ENCODE measurements at places on chromosomes 1 and 21.

- DNase-seq: no peak
Observed at GRCh38 chr21:42384156-42384945, 11.5 kb downstream of the TMPRSS3 start.

DNA sequence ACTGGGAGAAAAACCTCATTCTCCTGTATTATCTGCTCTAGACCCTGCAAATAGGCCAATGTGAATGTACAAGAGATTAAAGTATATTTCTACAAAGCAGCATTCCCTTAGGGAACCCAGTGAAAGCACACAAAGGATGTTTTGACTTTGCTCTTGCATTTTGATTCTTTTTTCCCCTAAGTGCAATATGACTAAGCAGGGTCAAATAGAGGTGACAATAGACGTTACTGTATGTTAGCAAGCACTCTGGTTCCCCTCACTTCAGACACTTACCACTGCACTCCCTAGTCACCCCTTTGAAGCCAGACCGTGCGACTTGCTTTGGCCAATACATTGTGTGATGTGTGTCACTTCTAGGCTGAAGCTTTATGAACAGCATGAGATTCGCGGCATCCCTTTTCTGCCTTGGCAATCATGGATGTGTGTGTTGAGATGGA, 209.7 kb downstream of the RHOU start:
- DNase-seq: no peak

GRCh38 chr1:156276966-156277381, 5.7 kb downstream of the SMG5 start:
- DNase-seq: no peak

DNA sequence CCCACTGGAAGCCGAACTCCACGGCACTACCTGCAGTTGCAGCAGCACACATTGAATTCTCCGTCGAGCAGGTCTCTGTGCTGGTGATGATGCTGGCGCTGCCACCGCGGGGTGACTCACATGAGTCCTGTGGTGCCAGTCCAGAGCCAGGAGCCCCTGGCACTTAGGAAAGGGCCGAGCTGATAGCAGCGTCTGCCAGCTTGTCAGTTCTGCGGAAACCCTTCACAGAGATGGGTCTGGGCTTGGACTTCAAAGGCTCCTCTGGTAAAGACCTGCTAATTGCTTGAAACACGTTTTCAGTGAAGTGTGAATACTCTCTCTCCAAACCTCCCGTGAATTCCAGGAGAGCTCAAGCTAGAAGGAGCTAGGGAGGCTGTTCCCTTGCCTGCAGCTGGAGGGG, 92.2 kb downstream of the GRIK3 start:
- no peak for DNase-seq

- no peak for DNase-seq
Observed at GRCh38 chr21:45512626-45513002, 29.6 kb downstream of the SLC19A1 start.

DNA sequence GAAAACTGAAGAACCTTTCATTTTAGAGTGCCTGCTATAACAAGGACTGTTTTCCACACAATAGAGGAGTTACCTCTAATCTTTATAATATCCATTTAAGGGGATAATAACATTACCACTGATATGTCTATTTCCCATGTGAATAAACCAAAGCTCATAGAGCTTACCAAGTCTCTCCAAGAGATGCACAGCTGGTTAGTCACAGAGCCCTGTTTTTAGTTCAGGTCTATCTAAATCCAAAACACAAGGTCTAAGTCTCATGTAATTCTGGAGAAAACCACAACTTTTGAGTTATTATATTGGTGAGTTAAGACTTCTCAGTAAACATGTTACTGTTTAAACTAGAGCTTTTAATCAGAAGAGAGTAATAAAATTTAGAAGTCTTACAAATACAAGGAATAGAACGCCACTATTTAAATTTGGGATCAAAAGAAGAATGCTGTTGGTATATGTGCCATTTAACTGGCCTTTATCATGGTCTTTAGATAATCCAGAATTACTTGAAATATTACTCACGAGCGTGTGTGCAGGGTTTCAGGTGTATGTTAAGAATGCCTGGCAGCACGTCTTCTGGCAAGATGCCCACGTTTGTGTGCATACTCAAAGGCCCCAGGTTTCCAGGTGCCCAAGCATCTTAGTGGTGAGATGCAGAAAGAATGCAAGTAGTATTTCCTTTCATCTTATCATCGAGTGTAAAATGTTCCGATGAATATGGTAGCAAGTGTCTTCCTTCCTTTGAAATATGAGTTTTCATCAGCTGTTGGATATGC, 190.6 kb downstream of the FMN2 start:
- DNase-seq: no peak

- DNase-seq: no peak
Observed at GRCh38 chr1:116558140-116558549, 12.7 kb downstream of the CD58 start.

DNA sequence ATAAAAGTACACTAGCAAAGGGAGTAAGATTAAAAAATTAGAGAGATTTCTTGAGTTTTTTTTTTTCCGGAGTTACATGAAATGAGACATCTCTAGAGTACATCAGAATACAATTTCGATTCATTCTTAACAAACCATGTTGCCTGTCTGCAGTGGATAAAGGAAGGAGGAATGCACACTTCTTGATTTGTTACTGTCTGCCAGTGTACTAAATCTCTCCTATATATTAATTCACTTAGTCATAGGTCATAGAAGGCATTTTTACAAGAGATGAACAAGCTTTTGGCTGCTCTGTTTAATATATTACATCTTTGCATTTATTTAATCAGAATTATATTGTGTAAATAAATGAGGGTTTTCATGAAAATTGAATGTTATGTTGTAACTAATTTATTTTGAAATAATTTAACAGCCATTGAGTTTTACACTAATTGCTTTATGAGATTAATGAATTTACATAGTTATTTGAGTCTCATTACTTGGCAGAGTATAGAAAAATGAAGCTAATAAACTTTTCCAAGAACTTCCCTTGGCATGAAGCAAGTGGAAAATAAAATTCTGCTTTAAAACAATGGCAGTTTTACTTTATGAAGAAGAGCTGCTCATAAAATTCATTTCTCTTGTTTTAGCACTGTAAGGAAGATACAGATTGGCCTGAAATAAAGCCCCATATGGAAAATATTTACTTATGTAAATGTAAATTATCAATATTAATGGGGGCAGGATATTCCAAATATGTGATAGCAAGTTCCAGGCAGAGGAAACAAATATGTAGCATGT, 1284.7 kb downstream of the BRINP3 start:
- no peak for DNase-seq

DNA sequence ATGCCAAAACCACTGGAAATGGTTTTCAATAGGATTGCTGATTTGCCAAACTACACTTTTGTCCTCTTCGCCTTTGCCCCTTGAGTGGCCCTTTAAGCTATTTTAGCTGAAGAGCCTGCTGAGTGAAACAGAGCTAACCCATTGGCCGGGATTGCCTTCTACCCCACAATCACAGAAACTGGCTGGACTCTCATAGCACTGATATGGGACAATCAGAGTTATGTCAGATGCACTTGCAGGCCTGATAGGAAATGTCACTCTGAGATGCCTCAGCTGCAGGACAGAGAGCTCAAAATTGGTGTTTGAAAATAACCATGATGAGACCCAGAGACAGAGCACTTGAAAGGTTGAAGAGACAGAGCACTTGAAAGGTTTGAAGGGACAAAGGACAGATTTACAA, 354.4 kb downstream of the BRINP2 start:
- no peak for DNase-seq

GRCh38 chr1:56542651-56543050, 36.7 kb downstream of the PLPP3 start:
- no peak for DNase-seq

DNA sequence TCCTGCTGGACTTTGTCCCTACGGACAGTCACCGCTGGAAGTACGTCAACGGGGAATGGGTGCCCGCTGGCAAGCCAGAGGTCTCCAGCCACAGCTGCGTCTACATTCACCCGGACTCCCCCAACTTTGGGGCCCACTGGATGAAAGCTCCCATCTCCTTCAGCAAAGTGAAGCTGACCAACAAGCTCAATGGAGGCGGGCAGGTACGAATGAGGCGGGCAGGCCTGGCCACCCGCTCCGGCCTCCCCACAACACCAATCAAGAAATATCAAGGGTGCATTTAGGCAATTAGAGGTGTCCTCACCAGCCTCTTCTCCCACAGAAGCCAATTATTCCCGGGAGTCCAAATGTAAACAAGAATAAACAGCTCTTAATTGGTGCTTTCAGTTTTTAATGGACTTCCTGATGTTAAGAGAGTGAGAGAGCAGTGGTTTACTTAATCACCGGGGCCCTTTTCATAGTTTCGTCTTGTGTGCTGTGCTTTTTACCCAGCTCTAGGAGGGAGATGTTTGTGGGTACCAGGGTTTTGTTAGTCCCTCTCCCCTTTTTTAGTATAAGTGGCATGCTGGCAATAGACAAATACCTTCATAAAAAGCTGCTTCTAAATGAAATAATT, 10.7 kb downstream of the TBX19 start:
- peak; percentile 16 for DNase-seq

DNA sequence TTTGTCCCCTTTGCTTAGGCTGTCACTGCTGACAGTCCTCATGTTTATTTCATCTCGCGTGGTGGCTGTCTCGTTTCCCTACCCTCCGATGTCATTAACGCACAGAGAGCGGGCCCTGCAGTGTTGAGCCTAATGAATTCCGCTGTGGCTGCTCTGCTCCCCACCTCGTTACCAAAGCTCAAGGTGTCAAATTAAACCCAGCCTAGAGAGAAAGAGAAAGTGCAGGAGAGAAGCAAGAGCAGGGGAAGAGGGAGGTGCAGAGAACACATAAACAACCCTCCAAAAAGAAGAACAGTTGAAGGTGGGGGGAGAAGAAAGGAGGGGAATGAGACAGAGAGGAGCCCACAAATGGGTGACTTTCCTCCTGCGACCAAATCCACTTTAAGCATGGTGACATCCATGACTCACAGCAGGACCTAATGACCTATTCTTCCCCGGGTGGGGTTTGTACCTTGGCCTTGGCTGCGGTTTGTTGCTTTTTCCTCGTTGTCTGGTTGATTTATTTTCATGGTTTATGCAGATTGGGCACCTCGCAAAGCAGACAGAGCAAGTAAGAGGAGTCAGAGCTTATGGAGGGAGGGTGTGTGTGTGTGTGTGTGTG, 92.5 kb downstream of the PBX1 start:
- no peak for DNase-seq

DNA sequence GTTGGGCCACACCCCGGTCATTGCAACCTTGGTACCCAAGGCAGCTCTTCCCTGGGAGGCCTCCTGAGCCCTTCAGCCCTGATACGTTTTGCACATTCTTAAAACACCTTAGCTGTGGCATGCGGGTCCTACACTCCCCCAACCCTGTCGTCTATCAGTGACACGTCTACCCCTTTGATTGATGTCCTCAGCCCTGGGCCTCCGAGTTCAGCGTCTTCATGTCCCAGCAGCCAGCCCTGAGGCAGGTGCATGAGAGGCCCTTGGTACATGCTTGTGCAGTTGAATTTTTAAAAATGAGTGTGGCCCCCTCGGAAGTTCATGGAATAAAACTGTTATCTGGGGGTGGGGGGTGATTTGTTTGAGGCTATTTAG, 38.9 kb upstream of the ADARB1 start:
- no peak for DNase-seq

DNA sequence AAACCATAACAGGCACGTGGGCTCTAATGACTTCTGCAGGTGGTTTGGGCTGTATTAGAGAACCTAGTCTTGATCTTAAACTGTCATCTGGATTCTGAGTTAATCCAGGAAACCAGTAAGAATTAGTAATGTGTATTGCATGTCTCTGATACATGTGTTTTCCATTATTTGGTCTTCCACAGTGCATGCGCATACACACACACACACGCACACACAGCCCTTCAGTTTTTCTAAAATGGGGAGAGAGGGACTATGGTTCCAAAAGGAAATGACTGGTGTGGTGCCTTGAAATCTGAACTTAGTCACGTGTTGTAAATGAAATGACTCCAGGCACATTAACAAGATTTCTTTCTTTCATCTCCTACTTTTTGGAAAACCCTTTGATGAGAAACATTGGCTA, 67.6 kb downstream of the OLFML2B start:
- DNase-seq: no peak

GRCh38 chr1:18903291-18903756, 969 bp upstream of the ALDH4A1 start:
- DNase-seq: no peak

DNA sequence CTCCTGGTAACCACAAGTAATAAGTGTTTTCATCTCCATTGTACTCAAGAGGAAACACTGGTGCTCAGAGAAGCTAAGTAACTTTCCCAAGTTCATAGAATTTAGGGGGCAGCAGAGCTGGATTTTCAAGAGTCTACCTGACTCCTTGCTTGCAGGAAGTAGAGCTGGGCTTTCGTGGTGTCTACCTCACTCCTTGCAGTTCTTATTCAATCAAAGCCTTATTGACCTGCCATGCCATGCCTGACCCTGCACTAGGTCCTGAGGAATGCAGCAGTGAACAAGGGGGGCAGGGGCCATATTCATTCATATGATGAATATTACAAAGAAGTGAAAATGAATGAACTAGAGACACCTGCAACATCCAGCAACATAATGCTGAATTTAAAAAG, 93.3 kb downstream of the GLIS1 start:
- DNase-seq: no peak

- DNase-seq: no peak
Observed at GRCh38 chr21:38688068-38688467, 117.7 kb upstream of the ETS2 start.

- DNase-seq: no peak
Observed at GRCh38 chr1:97281962-97282361, 560.4 kb downstream of the PTBP2 start.

DNA sequence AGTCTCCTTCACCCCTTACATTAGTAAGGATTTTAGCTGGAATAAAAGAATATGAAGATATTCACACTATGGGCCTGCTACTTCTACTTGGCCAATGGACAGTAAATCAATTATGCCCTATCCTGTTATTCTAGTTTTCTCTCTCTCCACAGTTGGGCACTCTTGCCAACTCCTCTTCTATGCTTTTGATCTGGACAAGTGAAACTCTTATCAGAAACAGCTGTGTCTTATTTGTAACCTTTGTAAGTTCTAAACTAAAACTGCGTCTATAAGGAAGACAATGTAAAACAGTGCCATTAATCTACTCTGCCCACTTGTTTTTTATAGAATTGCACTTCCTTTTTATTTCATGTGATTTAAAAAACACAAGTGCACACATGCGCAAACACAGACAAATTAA, 244.0 kb upstream of the DMRTA2 start:
- DNase-seq: no peak

- DNase-seq: no peak
Observed at GRCh38 chr1:2322581-2323211, 68.7 kb downstream of the MORN1 start.

GRCh38 chr1:161324020-161324419, 9.8 kb downstream of the SDHC start:
- DNase-seq: no peak

- no peak for DNase-seq
Observed at GRCh38 chr1:8276173-8276914, 41.6 kb upstream of the SLC45A1 start.

DNA sequence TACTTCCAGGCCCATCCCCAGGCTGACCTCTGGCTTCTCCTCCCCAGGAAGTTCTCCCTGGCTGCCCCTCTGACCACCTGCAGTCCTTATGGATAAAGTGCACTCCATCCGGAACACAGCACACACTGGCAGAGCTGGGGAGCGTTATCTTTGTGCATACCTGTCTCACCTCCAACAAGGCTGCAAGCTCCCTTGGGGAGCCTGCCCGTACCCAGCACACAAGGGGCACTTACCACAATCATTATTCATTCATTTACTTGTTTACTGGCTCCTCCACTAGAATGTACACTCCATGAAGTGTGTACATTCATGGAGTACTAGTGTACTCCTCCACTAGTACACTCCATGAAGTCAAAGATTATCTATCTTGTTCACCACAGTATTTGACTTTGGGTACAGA, 30.3 kb downstream of the GLIS1 start:
- DNase-seq: no peak

- DNase-seq: no peak
Observed at GRCh38 chr1:83017701-83018100, 981.2 kb downstream of the TTLL7 start.
